ENCODE measurements at places on chromosomes 13 and 19. TPM values are rescaled to one million over a fixed set of nuclear protein-coding genes. Genes with fewer than 3 reads are reported as not detected.

GRCh38 chr13:69524459-69525150 lies 583.0 kb upstream of the ATXN8OS start:
- H3K36me3 ChIP-seq, result no peaks in the 10 kb centered on the region
- H3K4me3 ChIP-seq, result no peak overlapping the region
- H3K27me3 ChIP-seq, result no peaks in the 10 kb centered on the region
- H3K27ac ChIP-seq, result no peak overlapping the region

DNA sequence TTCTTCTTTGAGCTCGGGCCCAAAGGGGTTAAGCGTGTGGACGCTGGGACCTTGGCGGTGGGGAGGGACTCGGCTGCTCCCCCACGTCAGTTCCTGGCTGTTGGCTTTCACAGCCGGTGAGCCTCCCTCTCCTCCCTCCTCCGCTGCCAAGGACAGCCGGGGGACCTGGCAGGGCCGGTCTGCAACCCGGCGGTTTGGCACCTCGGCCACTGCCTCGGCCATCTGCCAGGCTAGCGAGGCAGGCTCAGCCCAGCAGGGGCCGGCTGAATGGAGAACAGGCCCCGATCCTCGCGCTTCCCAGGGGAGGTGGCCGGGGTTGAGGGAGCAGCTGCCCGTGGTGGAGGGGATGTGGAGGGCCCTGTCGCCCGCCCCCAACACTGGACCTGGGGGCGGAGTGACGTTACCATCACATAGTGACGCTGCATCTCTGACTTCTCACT lies 5.0 kb downstream of the TLE5 start:
- no peak overlapping the region for H3K4me3 ChIP-seq
- DNase-seq, result no peak
- no peak overlapping the region for H3K27ac ChIP-seq
- peaks cover 10% of the 10 kb centered on the region for H3K4me1 ChIP-seq
- peaks cover 10% of the 10 kb centered on the region for H3K27me3 ChIP-seq

DNA sequence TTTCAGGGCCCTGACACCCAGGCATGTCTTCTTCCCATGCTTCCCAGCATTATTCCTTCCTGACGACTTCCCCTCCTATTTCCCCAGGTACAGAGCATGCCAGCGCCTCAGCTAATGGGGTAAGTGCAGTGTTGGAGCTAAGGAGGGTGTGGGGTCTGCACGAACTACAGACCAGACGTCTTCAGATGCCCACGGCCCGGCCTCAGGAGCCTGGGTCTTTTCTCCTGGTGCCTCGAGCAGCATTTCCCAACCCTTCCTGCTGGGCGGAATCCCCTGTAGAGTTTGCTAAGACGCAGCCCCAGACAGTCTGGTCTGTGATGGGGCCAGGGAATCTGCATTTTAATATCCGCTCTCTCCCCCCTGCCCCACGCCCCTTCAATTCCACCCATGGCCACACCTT lies 10.1 kb upstream of the CEACAM19 start:
- no peak overlapping the region for H3K4me3 ChIP-seq
- H3K36me3 ChIP-seq, result peaks cover 33% of the 10 kb centered on the region
- H3K27ac ChIP-seq, result no peak overlapping the region
- H3K4me1 ChIP-seq, result no peaks in the 10 kb centered on the region
- DNase-seq, result no peak

- peaks cover 6% of the 10 kb centered on the region for H3K4me1 ChIP-seq
- H3K36me3 ChIP-seq, result peaks cover 4% of the 10 kb centered on the region
- H3K27me3 ChIP-seq, result peaks cover 20% of the 10 kb centered on the region
- DNase-seq, result no peak
- H3K4me3 ChIP-seq, result no peak overlapping the region
Observed at GRCh38 chr13:113016526-113017295, 47.7 kb downstream of the MCF2L start.

DNA sequence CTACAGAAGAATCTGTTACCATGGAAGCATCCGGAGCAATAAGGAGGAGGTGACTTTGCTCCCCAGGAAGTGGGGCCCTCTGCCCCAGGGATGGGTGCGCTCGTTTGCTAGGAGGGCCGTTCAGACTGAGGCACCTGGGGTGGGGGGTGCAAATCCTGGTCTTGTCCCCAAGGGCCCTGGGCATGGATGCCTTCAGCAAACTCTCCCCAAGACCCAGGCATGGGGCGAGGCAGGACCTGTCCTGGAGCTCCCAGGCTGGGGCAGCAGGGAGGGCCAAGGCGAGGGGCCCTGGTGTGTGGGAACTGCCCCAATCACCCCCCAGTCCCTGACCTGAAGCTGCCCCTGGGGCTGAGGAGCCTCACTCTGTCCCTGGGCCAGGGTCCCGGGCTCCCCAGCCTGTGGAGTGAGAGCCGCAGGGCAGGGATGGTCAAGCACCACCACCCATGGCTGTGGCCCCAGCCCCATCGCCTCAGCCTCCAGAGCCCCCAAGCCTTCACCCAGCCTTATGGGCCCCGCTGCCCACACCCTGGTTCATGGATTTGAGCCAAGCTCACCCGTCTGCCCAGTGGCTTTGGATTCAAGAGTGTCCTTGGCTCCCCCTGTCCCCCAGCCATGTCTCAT lies 240.6 kb upstream of the SGCG start:
- peaks cover 5% of the 10 kb centered on the region for H3K36me3 ChIP-seq
- no peak overlapping the region for H3K4me3 ChIP-seq
- peaks cover 6% of the 10 kb centered on the region for H3K27me3 ChIP-seq

DNA sequence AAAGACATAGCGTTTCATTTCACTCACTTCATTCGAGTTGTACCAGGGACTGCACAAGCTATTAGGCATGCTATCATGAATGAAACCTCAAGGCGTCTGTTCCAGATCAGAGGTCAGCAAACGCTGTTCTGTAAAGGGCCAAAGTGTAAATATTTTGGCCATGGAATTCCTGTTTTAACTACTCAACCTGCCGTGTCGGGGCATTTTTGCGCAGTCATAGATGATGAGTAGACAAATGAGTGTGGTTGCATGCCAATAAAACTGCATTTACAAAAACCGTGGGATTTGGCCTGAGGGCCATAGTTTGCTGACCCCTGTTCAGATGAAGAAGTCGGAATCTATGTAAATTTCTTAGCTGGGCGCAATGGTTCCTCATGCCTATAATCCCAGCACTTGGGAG lies 6.5 kb downstream of the INSR start:
- H3K36me3 ChIP-seq, result peaks cover 3% of the 10 kb centered on the region
- H3K27me3 ChIP-seq, result peaks cover 4% of the 10 kb centered on the region
- no peak for DNase-seq
- H3K4me3 ChIP-seq, result no peak overlapping the region

- peaks cover 3% of the 10 kb centered on the region for H3K4me1 ChIP-seq
- H3K4me3 ChIP-seq, result no peak overlapping the region
- DNase-seq, result no peak
Observed at GRCh38 chr19:35313587-35313986, 15.4 kb upstream of the CD22 start.

GRCh38 chr13:37288057-37288720 lies 182.7 kb upstream of the CSNK1A1L start:
- no peaks in the 10 kb centered on the region for H3K27me3 ChIP-seq
- no peaks in the 10 kb centered on the region for H3K36me3 ChIP-seq
- peaks cover 6% of the 10 kb centered on the region for H3K4me1 ChIP-seq
- peak overlapping the region; percentile 34 for H3K27ac ChIP-seq
- DNase-seq, result no peak
- H3K4me3 ChIP-seq, result no peak overlapping the region

- peaks cover 2% of the 10 kb centered on the region for H3K27me3 ChIP-seq
- H3K27ac ChIP-seq, result no peak overlapping the region
Observed at GRCh38 chr13:95536632-95537241, 15.8 kb upstream of the CLDN10 start.

GPI gene
- 133 TPM for total RNA-seq

ZNF534 gene
- not detected for total RNA-seq

ZNF177 gene
- total RNA-seq, result 1.1 TPM

C19orf81 gene
- total RNA-seq, result not detected

URAD gene
- total RNA-seq, result not detected
